ENCODE measurements at places on chromosomes 5 and 9.

DNA sequence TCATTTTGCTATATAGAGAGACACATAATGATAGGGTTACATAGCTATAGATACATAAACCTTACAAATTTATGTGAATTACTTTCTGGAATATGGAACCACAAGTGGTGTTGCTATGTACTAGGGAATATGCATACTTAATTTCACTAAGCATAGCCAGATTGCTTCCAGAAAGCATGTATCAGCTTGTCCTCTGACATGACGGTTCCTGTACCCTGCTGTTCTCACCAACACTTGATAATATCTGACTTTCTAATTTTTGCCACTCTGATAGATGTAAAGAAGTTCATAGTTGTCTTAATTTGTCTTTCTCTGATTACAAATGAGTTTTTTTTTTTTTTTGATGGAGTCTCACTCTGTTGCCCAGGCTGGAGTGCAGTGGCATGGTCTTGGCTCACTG is 18.0 kb upstream of the CKS2 start:
- no peak for DNase-seq

GRCh38 chr9:28206280-28206679 is 633.0 kb upstream of the C9orf72 start:
- no peak for DNase-seq

GRCh38 chr5:38036765-38037164 is 196.9 kb upstream of the GDNF start:
- no peak for DNase-seq

- no peak for DNase-seq
These were observed 41.1 kb downstream of the FAM174A start for GRCh38 chr5:100576217-100576751.

DNA sequence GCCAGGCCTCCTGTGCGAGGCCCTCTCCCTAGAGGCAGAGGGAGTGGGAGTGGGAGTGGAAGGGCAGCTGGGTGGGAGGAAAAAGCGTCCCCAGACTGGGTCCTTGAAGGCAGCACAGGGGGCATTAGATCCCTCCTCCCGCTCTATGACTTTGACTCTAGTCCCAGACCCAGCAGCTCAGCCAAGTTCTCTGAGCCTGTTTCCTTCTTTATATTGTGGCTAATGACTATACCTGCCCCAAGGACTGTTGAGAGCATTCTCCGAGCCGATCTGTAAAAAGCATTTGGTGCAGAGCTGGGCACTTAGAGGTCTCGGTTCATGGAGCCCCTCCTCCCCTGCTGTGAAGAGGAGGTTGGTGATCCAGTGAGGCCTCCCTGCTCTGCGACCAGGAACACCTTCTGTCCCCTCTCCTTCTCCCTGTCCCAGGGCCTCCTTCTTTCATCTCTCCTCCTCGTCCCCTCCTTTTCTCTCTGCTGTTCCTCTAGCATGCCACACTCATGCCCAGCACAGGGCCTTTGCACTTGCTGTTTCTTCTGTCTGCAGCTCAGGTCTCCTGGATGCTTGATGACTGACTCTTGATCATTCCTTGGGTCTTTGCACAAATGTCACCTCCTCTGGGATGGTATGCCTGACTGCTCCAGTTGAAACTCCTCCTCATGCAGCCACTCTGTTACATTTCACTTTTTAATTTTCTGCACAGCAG is 23.4 kb upstream of the PSD2 start:
- no peak for DNase-seq

DNA sequence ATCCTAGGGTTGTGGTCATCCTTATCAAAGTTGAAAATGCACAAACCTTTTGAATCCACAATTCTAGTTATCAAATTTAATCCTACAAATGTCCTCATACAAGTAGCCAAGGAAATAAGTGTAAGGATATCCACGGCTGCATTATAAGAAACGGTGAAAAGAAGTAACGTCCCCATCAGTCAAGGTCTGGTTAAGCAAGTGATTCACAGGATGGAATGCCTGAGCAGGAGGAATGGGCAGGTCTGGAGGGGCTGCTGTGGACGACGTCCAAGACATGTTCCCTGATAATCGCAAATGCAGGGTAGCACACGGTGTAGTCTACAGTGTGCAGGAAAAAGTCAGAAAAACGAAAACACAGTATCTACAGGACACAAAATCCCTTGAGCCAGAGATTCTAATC is 118.6 kb downstream of the ADAMTS2 start:
- no peak for DNase-seq

Measured in activated CD4-positive, alpha-beta T cell treated with anti-CD3 and anti-CD28 coated beads for 1 hour (primary cell).